ENCODE measurements at places on chromosomes 1 and 21.

- no peak for DNase-seq
- peaks cover 41% of the 10 kb centered on the region for H3K4me1 ChIP-seq
- H3K27ac ChIP-seq, result peak overlapping the region; percentile 84
These were observed 67.6 kb upstream of the SDC3 start for GRCh38 chr1:30976143-30976542.

GRCh38 chr1:229124520-229125124, 146.3 kb upstream of the RAB4A start:
- no peak overlapping the region for H3K4me3 ChIP-seq
- no peak overlapping the region for H3K27ac ChIP-seq
- no peak for DNase-seq
- H3K36me3 ChIP-seq, result no peaks in the 10 kb centered on the region
- no peaks in the 10 kb centered on the region for H3K27me3 ChIP-seq

DNA sequence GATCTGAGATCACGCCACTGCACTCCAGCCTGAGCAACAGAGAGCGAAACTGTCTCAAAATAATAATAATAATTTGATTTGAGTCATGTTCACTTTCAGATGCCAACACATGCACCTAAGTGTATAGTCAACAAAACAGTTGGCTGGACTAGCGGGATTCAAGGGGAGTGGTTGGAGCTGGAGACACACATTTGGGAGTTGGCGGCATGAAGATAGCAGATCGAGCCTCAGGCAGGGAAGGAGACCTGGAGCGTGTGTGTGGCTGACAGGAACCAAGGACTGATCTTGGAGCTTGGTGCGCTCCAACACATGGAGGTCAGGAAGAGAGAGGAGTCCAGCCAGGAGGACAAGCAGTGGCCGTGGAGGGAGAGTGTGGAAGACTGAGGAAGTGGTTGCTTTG, 14.6 kb upstream of the PGD start:
- no peaks in the 10 kb centered on the region for H3K27me3 ChIP-seq
- no peaks in the 10 kb centered on the region for H3K36me3 ChIP-seq
- H3K4me1 ChIP-seq, result peaks cover 10% of the 10 kb centered on the region
- no peak overlapping the region for H3K4me3 ChIP-seq

DNA sequence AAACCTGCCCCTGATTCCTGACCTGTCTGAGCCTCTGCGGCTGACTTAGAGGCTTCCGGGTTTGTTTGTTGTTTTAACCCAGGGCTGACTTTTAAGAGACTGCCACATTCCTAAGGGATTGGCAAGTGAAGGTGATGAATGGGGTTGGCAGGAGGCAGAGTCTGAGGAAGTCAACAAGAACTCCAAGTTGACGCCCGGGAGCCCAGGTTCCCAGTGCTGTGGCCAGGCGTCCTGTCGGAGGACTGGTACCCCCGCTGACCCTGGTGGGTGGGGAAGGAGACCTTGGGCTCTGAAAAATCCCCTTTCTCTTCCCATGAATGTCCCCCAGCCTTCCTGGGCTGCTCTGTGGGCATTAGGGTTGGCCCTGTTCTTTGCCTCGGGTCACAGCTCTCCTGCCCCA, 19.7 kb upstream of the EPS8L3 start:
- no peak overlapping the region for H3K27ac ChIP-seq
- no peak overlapping the region for H3K4me3 ChIP-seq
- DNase-seq, result no peak

DNA sequence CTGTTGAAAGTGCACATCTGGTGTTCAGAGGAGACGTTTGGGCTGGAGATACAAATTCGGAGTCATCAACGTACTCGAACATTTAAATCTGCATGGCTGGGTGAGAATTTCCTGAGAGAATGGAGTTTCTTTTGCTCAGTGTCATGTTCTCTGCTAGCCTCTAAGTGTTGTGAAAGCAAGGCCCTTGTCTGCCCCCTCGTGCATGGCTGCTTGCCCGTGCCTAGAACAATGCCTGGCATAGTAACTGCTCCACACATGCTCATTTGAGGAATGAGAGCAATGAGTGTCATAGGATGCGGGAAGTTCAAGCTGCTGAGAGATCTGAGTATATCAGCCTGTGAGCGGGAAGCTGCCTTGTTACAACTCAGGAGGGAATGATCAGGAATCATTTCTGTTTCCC, 171.1 kb upstream of the CSF3R start:
- peaks cover 46% of the 10 kb centered on the region for H3K27me3 ChIP-seq
- no peaks in the 10 kb centered on the region for H3K4me1 ChIP-seq
- DNase-seq, result no peak
- H3K4me3 ChIP-seq, result no peak overlapping the region
- no peaks in the 10 kb centered on the region for H3K36me3 ChIP-seq

DNA sequence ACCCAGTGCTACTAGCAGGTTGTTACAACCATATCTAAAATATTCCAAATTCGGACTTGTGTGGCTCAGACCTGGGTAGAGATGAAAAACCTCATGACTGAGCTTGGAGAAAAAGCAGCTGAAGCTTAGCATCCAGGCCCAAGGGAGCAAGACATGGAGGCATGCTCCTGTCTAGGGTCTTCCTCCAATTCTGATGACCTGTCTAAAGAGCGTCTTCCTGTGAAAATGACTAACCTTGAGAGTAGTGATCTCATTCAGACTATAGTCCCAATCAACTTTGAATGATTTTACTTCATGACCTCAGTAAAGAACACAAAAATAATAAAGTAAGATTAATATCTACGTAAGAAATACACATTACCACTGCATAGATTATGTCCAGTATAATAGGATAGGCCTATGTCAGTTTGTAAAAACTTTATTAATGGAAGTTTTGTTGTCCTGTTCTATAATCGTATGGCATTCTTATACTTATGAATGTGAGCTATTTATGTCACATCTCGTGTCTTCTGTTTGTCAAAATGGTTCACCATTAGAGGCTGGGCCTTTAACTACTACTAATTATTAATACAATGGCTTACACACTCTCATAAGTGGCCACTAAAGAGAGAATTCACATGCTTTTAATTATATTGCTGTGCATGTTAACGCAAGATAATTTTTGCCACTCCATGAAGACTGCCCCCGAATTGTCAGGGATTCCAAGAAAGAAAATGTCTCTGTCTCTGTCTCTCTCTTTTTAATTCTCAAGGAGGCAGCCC, 201.3 kb downstream of the NCAM2 start:
- H3K4me1 ChIP-seq, result peaks cover 25% of the 10 kb centered on the region
- H3K27me3 ChIP-seq, result no peaks in the 10 kb centered on the region
- no peaks in the 10 kb centered on the region for H3K36me3 ChIP-seq
- H3K27ac ChIP-seq, result peak overlapping the region; percentile 76
- H3K4me3 ChIP-seq, result no peak overlapping the region

DNA sequence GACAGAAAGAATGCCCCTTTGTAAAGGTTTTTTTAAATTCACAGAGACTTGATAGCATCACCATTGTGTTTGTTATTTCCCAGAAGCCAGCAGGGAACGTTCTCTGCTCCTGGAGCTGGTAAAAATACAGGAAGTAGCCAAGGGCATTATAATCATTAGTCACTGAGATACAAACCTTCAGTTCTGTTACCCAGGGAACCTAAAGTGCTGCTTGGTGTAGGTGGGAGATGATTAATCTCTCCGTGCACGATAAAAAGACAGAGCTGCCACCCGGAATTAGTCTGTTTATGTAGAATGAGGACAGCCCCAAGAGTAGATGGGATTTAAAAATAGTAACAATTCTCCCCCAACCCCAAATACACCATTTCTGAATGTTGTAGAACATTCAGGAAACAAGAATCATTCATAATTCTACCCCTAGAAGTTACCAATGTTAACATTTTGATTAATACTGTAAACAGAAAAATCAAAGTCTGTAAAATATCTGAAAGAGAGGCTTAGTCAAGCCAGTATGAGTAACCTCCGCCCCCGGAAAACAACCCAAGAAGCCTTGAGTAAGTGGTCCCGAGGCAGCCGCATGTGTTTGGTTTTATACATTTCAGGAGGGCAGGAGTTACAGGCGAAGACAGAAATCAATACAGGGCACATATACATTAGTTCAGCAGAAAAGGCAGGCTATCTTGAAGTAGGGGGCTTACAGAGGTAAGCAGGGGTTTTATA, 45.3 kb upstream of the CTBS start:
- DNase-seq, result peak; percentile 57
- peak overlapping the region; percentile 63 for H3K4me3 ChIP-seq
- peak overlapping the region; percentile 93 for H3K27ac ChIP-seq
- peaks cover 1% of the 10 kb centered on the region for H3K36me3 ChIP-seq
- peaks cover 20% of the 10 kb centered on the region for H3K4me1 ChIP-seq

- H3K4me1 ChIP-seq, result peaks cover 13% of the 10 kb centered on the region
- no peak for DNase-seq
- peak overlapping the region; percentile 44 for H3K27ac ChIP-seq
- H3K27me3 ChIP-seq, result peaks cover 40% of the 10 kb centered on the region
- H3K4me3 ChIP-seq, result no peak overlapping the region
These were observed 46.8 kb upstream of the TARDBP start for GRCh38 chr1:10965546-10966226.

DNA sequence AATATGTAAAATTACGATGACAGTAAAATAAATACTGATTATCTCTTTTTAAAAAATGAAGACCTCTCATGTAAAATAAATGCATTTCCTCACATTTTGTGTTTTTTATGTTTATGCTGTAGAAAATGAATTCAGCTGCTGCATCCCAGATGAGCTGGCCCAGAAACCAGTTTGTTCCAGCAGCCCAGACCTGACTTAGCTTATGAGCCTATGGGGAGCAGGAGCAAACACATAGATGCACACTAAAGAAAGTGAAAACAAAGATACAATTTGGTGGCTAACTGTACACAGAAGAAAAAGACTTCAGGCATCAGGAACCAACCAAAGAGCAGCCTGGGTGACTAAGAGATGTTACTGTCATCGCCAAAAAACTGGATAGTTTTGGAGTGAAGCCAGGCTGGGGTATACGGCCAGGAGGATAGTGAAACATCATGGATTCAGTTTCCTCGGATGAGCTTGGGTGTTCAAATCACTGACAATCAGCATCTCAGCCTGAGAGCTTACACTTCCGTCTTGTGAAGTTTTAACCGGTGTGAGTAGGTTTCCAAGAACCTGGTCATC, 113.9 kb upstream of the BACE2 start:
- H3K27me3 ChIP-seq, result peaks cover 10% of the 10 kb centered on the region
- DNase-seq, result no peak
- no peak overlapping the region for H3K27ac ChIP-seq
- H3K4me3 ChIP-seq, result no peak overlapping the region
- no peaks in the 10 kb centered on the region for H3K4me1 ChIP-seq

DNA sequence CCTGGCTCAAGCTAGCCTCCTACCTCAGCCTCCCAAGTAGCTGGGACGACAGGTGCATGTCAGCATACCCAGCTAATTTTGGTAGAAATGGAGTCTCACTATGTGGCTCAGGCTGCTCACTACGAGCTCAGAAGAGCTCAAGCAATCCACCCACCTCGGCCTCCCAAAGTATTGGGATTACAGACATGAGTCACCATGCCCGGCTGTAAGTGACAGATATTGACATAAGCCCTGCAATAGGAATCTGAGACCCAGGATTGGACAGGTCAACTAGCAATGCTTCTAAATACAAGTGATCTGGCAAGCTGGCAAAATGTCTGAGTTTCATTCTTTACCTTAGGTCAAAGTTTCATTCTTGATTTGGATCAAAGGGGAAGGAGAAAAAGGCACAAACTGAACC, 40.5 kb upstream of the H6PD start:
- H3K4me3 ChIP-seq, result no peak overlapping the region
- H3K36me3 ChIP-seq, result no peaks in the 10 kb centered on the region
- no peak for DNase-seq
- H3K27ac ChIP-seq, result no peak overlapping the region
- H3K27me3 ChIP-seq, result peaks cover 48% of the 10 kb centered on the region
- H3K4me1 ChIP-seq, result peaks cover 18% of the 10 kb centered on the region

DNA sequence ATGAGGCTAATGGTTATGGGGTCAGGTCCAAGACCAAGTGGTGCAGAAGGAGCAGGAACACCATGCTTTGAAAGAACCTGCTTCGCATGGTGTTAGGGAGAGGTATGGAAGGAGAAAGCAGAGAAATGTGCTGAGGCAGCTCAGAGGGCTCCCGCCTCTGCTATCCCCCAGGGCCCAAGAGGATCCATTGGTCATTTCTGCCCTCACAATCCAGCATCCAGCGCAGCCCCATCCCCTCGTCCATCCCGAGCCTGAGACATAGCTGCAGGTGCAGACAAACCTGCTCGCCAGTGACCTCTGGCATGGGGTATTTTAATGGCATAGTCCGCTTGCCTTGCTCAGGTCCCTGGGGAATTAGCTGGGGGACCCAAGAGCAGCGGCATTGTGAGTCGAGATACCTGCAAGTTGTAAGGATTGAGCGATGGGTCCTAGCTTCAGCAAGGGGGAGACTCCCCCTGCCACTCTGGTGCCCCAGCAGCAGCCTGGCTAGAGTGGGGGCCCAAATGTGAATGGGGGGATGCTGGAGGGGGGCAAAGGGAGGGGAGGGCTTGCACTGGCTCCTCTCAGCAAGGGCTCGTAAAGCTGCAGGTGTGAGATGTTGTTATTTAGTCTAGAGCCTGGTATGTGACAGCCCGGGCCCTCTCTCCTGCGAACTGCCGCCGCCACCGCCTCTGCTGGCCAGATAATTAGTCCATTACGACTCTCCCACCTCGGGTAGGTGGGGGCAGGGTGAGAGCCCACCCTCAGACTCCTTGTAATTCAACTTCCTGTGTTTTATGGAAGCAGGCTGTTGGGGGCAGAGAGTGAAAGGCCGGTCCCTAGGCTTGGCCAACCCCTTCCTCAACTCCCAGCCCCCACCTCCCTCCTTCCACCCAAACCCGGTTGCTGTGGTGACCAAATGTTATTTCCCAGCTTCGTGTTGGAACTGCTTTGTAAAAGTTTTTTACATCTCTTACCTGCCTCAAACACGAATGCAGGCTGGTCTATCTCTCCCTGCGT, 118.8 kb downstream of the RNF220 start:
- no peak for DNase-seq
- no peak overlapping the region for H3K27ac ChIP-seq
- H3K36me3 ChIP-seq, result no peaks in the 10 kb centered on the region
- H3K27me3 ChIP-seq, result peaks cover 3% of the 10 kb centered on the region
- no peak overlapping the region for H3K4me3 ChIP-seq

GRCh38 chr1:22347854-22348760, 103.5 kb upstream of the ZBTB40 start:
- peaks cover 72% of the 10 kb centered on the region for H3K27me3 ChIP-seq
- no peaks in the 10 kb centered on the region for H3K36me3 ChIP-seq
- H3K4me3 ChIP-seq, result no peak overlapping the region
- no peak for DNase-seq
- peaks cover 7% of the 10 kb centered on the region for H3K4me1 ChIP-seq

GRCh38 chr21:15063081-15063813, 1.6 kb downstream of the NRIP1 start:
- peaks cover 12% of the 10 kb centered on the region for H3K36me3 ChIP-seq
- H3K4me3 ChIP-seq, result peak overlapping the region; percentile 87
- DNase-seq, result peak; percentile 50
- H3K4me1 ChIP-seq, result peaks cover 61% of the 10 kb centered on the region
- H3K27me3 ChIP-seq, result no peaks in the 10 kb centered on the region

Data from activated T-cell treated with anti-CD3 and anti-CD28 coated beads, Interleukin-2, amount 50 U/mL, for 24 hours (primary cell).